Stromal cell of bone marrow (primary cell): ENCODE measurements at places on chromosomes 6 and 20.

DNA sequence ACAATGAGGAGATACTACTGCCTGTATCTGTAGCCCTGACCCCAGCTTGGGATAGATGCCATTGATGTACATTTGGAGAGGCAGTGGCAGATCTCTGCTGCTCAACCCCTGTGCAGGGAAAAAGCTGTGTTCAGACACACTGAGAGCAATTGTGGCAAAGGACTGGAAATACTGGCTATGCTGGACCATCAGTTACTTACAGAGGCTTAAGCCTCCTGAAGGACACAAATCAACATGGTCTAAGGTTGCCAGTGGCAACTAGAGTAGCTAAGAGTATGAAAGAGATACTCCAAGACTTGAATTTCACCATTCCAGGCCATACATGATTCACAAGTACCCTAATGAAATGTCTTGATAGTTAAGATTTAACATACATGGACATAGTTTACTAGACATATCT, 32.4 kb upstream of the ENPP4 start:
- DNase-seq: no peak

DNA sequence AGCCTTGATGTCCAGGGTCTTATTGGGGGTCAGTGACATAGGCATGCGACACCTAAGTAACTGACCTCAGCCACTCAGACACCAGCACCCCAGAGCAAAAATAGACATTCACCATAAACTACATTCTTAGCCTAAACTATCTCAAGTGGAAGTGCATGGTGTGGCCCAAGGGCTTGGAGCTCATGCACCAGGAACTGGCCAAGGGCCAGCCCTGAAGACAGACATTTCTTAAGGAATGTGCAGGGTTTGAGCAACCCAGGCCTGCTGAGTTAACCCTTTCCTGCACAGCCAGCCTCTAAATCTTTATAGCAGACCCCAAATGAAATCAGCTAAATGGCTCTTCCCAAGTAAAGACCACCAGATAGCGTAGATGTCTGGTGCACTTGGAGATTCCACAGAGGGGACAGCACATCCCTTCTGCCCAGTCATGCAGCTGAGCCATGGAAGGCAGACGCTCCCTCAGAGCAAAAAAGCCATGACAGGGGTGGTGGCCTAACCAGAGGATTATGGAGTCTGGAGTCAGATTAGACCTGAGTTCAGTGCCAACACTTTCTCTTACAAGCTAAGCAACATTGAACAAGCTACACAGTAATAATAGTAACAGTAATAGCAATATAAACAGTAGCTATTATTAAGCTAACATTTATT, 222.6 kb downstream of the ZMYND8 start:
- DNase-seq: peak; percentile 21

DNA sequence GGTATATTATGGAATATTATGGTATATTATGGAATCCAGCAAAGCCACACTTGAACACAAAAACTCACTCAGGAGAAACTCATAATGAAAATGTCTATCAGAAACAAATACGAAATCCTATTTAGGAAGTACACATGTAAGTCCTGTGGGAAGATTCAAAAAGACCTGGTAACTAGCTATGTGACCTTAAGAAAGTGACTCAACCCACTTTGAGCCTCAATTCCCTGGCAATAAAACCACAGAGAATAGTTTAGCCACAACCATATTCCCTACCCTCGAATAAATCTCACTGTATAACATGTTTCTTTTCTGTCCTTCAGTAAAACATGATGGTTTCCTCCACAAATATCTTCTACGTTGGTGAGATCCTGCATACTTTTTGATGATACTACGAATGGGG, 56.4 kb downstream of the ZMYND8 start:
- peak; percentile 63 for DNase-seq

DNA sequence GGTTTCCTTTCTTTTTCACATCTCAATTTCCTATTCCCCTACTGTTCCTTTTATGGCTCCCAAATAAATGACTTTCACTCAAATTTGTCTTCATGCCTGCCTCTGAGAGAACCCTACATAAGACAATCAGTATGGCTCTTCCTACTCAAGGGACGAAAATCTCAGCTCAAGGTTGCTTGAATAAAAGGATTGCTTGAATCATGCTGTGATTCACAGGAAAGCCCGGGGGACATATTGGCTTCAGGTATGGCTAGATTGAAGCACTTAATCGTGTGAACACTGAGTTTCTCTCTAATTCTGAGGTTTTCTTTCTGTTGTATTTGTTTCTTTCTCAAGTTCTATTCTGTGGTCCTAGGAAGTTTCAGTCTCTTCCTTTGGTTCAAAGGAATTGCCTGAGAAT, 140.3 kb upstream of the SULF2 start:
- DNase-seq: no peak

GRCh38 chr20:63253438-63254231, 628 bp downstream of the NKAIN4 start:
- DNase-seq: no peak

- no peak for DNase-seq
Measured at GRCh38 chr20:64119681-64120341, 12.4 kb upstream of the NPBWR2 start.

- no peak for DNase-seq
Measured at GRCh38 chr6:116016846-116017545, 43.7 kb downstream of the FRK start.

DNA sequence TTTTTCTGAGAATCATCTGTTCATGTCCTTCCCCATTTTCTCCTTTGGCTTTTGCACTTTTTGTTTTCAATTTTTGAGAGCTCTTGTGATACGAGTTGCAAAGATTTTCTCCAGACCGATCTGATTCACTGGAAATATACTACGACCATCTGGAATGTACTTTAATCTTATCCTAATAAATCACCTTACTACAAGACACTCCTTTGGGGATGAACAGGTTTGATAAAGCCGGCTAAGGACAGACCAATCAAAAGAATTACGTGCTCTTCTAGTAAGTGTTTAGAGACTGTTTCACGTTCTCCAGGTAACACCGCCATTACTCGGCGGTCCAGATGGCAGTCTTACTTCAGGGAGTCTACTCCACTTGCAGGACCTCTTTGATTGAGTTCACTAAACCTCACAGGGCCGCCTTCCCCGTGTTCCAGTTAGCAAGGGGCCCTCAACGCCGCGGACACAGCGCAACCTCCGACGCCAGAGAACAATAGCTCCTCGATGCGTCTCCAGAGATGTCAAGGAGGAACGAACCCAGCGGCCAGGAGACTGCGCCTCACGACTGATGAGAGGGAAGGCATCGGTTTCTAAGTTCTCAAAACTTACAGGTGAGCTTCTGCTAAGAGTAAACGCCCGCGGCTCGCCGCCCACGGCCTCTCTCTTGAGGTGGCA, 920 bp upstream of the WTAP start:
- DNase-seq: no peak

- no peak for DNase-seq
Measured at GRCh38 chr20:8912731-8913130, 156.2 kb upstream of the PLCB4 start.

DNA sequence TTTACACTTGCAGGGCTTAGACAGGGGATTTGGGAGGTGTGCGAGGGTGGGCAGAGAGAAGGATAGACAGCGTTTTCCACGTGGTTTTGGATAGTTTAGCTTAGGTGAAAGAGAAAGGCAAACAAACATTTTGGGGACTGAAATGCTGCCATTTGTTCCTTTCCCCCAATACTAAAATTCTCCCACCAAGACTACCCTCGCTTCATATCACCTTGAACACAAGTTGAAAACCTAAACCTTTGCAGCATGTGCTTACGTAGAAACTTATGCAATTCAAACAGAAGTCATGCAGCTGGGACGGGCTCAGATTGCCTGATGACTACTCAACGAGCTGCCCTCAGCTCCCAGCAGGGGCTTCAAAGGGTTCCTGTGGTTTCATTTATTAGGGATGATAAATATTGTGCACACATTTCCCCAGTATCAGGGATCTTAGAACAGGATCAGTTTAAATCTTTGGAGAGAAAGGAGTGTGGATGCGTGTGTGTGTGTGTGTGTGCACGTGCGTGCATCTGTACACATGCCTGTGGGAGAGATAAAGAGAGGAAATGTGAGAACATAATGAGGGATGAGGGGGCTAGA, 77.3 kb downstream of the SLC22A23 start:
- no peak for DNase-seq

- DNase-seq: peak; percentile 19
Measured at GRCh38 chr6:129440691-129441090, 269.3 kb downstream of the ARHGAP18 start.

DNA sequence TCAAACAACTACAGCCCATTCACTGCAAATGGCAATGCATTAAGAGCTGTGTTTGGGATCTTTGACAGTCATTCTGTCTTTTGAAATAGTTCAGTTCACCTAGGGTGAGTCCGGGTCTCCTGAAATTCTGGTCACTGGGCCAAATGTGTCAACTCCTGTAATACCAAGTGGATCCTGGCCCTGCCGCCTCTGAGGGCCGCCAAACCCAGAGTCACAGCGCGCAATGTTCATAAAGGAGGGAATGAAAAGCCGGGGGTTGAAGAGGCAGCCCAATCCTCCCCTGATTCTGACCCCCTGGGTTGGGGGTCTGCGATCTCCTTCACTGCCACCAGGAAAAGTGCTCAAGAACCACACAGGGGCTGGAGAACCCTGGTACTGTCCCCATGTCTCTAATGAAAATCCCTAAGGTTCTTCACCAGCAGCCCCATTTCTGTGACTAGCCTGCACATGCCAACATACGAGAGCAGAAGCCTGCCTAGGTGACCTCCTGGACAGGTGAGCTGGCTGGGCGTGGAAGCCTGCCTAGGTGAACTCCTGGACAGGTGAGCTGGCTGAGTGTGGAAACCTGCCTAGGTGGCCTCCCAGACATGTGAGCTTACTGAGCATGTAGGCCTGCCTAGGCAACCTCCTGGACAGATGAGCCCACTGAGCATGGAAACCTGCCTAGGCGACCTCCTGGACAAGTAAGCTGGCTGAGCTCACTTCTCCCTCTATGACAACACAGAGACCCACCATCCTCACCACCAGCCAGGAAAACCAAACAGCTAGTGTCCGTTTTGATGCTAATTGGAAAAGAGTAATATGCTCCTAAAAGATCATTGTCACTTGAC, 16.1 kb upstream of the APMAP start:
- DNase-seq: no peak

DNA sequence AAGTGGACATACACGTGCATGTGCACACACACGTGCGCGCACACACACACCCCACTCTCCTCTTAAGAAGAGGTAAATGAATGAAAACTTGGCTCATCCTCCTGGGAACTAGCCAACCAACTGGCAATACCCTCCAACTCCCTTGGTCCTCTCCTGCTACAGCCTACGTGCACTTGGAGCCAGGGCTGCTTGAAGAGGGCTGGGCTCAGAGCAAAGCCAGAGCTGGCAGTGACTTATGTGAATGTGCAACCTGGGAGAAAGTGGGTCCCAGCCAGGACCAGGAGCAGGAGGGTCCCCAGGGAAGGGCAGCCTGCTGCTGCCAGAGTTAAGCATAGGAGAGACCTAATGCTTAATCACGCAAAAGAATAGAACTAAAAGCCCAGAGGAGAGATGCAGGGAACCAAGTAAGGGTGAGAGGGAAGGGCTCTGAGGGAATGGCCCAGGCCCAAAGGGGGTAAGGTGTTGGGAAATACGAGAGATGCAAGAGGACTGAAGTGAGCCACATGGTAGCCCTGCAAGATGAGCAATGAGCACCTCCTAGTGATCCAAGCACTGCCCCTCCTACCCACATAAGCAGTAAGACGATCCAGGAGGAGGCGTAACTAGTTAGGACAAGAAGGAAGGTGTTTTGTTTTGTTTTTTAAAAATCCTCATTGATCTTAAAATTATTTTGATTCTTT, 24.7 kb downstream of the TRAF3IP2 start:
- DNase-seq: no peak

- DNase-seq: peak; percentile 69
Measured at GRCh38 chr6:147203311-147204059, 732 bp upstream of the STXBP5 start.

DNA sequence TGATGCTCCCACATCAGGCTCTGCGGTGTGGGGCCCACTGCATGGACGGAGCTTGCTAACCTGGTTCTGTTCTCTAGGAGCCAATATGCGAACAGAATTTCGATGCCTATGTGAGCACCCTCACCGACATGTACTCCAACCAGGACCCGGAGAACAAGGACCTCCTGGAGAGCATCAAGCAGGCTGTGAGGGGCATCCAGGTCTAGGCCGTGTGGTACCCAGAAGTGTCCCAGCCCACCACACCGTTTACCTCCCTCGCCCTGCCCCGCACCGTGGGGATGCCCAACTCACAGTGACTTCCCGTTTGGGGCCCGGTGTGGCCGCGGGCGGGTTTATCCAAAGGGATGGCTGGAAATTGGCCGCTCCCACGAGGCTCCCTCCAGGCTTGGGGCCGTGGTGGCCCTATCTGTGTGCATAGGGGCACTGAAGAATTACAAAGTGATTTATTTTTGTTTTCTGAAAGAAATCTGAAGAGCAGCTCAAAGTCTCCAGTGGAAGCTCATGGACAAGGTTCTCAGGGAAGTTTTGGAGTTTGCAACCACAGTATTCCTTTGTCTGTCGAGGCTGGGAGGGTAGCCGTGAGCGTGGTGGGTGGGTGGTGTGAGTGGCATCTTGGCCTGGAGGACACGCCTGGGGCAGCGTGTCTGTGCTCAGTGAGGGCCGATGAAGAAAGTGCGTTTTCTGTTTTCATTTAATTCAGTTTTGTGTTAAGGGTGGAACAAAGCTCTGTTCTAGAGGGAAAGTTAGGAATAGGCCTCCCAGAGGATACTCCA, 15.1 kb upstream of the PCMTD2 start:
- no peak for DNase-seq

GRCh38 chr20:5786930-5787795, 37.0 kb downstream of the SHLD1 start:
- peak; percentile 72 for DNase-seq

DNA sequence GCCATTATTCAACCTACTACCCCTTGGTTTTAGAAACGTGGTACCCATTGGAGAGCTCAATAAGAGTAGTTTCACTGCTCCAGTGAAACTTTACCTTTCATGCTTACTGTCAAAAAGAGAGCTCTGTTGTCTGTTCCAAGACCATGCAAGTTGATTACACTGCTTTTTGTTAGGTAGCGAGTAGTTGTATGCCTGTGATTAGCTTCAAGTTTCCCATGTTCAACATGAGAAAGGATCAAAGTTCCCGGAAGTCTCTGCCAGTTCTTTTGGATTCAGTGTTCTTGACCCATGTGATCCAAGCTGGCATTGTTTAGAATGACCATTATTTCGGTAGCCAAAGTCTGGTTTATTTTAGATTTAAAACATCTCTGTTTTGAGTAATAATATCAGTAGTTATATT, 107.1 kb downstream of the ZFAND3 start:
- no peak for DNase-seq

DNA sequence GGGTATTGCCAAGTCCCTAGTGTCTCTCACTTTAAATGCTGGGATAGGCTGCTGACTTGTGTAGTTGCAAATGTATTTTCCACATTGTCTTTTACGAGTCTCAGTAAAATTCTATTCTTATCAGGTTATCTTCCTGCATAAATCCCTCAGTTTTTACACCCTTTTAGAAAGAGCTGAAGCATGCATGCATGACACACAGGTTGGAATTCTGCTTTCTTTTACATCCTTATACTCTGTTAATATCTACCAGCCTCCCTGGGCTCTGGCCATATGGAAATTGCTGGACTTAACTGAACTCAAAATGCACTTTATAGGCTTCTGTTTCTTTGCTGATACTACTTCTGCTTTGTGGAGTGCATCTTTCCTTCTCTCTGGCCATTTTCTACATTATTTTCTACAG, 477.4 kb downstream of the FRK start:
- DNase-seq: no peak

- no peak for DNase-seq
Measured at GRCh38 chr6:53335224-53335994, 13.3 kb downstream of the ELOVL5 start.

- no peak for DNase-seq
Measured at GRCh38 chr20:21234324-21234723, 68.8 kb upstream of the XRN2 start.

- DNase-seq: no peak
Measured at GRCh38 chr6:159989492-159990480, 20.9 kb downstream of the IGF2R start.
